Inflammatory macrophage treated with lipopolysaccharide for 1 hour (primary cell): ENCODE measurements at places on chromosomes 3 and 15.

DNA sequence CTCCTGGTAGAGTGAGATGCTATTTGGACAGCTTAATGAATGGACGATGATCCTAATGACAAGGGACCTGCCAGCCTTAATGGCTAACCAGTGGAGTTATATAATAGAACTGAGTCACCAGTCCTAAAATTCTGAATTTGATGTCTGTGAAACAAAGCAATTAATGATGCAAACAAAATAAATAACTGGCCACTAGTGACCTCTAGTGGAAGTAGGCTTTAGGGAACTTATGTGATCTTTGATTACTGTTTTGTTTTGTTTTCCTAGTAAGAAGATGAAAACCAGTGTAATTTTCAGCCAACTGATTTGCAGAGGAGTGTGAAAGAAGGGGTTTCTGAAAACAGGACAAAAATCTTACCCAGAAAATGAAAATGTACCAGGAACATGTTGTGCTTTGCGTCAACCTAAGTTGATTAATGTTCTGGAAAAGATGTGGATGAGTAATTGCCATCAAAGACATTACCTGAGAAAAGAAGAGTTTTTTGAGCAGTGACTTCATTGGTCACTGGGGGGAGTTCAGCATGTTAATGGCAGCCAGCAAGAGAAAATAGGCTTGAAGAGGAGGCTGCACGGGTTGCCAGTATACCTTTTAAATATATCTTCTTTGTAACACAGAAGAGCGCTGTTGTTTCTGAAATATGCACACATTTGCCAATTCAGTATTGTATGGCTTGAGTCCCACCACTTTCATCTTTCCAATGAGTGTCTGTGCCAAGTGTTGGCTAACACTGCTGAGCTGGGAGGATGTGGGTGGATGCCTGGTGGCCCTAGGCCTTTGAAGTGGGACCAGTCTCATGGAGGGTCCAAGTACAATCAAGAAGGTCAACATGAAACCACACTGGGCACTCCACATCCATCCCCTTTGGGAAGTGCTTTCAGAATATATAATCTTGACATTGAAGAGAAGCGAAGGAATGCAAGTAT, 9.3 kb downstream of the VEPH1 start:
- peak; percentile 47 for DNase-seq

DNA sequence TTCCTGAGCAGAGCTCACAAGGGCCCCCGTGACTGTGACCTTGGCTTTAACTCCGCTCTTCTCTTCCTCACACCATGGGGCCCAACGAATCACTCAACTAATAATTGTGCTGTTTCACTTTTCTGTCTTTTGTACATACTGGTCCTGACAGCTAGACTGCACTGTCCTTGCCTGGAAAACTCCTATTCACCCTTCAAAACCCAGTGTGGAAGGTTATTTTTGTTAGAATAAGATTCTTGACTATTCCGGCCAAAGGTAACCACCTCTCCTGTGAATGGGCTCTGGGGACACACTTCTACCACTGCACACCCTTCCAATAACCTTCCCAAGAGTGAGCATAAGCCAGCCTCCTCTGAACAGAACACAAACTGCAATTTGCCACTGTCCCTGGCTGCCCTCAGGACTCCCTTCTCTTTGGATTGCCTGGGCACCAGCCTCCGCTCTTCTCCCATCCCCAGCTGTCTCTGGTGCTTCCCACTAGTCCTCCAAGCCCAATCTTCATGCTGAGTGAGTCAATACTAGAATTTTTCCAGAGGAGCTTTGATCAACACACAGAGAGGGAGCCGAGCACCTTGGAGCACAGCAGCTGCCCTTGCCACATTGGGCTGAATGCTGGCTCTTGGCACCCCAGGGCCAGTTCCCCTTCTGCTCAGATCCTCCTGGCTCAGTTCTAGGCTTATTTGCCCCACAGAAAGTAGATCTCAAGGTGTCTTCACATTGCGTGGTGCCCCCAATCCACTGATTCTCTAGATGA, 2.1 kb downstream of the SCN5A start:
- DNase-seq = no peak

DNA sequence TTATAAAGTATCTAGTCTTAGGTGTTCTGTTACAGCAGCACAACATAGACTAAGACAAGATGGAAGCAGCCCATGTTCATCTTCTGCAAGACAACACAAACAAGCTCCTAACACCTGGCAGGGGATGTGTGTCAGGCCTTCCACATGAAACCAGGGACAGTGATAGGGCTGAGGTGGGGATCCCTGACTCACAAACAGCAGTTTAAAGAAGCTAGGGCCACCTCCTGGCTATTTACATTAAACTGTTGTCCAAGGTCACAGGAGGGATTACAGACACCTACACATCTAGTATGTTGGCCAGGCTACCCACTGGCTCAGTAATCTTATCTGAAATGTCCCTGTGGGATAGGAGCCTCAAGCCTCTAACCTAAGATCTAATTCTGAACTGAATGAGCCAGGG, 211.3 kb downstream of the MINAR1 start:
- no peak for DNase-seq

DNA sequence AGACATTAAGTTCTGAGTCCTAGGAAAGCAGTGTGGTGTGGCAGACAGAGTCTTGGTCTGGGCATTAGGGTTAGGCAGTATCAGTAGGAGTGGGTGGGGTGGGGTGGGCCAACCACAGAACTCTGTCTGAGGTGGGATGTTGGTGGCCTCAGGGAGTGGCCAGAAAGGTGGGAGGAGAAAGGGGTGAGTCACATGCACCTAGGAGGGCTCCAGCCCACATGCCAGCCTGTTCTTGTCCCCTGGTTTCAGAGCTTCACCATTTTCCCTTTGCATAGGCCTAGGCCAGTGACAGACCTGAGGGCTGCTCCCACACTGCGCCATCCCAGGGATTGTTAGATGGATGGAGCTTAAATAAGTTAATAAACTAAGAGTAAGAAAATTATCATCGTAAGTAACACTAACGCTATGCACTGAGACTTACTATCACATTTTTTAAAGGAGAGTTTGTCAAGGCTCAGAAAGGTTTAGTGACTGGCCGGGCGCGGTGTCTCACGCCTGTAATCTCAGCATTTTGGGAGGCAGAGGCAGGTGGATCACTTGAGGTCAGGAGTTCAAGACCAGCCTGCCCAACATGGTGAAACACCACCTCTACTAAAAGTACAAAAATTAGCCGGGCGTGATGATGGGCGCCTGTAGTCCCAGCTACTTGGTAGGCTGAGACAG, 33.8 kb downstream of the DNASE1L3 start:
- no peak for DNase-seq
